ENCODE measurements at places on chromosomes 2 and 18.

- DNase-seq = no peak
These were observed 52.8 kb downstream of the LDLRAD4 start for GRCh38 chr18:13271302-13271911.

DNA sequence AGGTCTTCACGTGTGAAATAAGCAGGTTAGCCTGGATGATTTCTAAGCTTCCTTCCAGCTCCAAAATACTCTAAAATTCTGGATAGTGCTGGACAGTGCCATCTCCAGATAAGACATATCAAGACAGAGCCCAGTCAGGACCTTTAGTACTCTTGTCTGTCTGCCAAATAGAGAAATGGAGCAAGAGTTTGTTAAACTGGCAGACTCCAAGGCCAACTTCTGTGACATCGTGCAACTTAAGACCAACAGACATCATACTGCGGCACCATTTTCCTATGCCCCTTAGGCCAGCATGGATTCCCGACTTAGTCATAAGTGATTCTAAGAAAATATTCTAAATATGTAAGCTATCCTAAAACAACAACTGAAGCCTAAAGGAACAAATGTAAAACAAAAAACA, 118.6 kb downstream of the RBMS1 start:
- DNase-seq = no peak

- DNase-seq = no peak
These were observed 101.6 kb upstream of the ITPRID2 start for GRCh38 chr2:181789827-181790448.

DNA sequence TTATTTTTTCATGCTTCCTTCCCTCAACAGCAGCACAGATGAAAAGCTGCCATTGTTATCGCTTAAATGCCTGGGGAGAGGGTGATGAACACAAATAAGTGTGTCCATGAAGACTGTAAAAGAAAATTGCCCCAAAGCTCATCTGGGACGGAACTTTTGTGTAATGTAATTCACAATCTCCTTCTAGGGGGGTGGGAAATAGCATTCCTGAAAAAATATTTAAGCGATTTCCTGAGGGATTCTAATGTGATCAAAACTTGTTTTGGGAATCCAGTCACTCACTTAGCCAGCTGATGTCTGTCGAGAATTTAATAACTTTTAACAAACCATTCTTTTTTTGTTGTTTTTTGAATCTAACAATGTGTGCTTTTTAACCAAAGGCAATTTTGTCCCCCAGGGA, 427.9 kb downstream of the PLCL1 start:
- DNase-seq = no peak

DNA sequence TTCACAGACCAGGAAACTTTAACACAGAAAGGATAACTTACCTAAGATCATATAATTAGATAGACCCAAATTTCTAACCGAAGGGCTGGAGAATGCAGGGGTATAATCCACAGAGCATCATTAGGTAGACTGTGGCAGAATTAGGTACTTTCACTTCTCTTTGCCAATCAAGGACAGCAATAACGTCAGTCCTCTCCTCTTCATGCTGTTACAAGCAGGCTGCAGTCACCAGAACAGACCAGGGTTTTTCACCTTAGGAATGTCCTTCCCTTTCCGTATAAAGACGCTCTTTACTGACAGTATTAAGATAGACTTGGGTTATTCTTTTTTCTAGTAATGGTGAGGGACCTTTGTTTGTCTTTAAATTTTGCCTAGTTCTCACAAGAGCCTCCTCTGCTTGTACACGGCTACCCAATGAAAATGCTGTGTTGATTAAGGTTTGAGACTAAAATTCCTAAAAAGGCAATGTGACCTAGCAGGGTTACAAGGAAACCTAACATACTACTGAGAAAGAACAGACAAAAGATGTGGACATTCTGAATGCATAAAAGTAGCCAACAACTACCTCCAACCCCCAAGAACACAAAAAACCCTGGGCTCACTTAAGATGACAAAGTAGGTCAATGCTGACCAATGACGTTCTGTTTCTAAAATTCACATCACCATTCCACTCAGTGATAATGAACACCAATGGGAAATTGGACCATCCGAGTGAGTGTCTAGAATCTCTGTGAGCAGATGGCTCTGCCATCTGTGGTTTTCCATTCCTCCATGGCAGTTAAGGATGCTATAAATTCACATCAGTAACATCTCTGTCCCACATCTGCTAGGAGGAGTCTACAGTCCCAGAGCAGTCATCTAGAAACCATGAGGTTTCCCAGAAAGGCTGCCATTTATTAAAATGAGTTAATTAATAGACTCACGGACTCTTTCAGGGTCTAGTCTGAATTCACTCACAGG, 2.1 kb downstream of the PDIA6 start:
- DNase-seq = no peak

DNA sequence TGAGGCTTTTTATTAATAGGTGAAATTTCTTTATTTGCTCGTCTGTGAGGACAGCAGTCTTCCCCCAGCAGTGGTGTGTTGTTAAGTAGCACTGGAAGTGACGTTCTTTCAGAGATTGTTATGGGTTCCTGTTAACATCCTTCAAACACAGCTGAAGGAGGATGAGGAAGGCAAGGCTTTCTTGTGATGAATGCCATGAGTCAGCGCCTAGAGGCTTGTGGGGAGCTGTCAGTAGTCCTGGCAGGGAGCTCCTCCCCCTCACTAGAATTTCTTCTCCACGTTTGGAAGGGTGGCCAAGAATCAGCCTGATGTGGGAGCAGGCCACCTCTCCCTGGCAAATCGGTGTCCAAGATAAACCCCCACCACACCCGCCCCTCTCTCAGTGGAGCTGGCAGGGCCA, 113.2 kb downstream of the ARHGEF4 start:
- no peak for DNase-seq
